Esophagus squamous epithelium (tissue), 5 donors: ENCODE measurements at places on chromosomes 11 and 22.

GRCh38 chr11:111715142-111715816, 50.9 kb downstream of the PPP2R1B start:
- no peak for DNase-seq

DNA sequence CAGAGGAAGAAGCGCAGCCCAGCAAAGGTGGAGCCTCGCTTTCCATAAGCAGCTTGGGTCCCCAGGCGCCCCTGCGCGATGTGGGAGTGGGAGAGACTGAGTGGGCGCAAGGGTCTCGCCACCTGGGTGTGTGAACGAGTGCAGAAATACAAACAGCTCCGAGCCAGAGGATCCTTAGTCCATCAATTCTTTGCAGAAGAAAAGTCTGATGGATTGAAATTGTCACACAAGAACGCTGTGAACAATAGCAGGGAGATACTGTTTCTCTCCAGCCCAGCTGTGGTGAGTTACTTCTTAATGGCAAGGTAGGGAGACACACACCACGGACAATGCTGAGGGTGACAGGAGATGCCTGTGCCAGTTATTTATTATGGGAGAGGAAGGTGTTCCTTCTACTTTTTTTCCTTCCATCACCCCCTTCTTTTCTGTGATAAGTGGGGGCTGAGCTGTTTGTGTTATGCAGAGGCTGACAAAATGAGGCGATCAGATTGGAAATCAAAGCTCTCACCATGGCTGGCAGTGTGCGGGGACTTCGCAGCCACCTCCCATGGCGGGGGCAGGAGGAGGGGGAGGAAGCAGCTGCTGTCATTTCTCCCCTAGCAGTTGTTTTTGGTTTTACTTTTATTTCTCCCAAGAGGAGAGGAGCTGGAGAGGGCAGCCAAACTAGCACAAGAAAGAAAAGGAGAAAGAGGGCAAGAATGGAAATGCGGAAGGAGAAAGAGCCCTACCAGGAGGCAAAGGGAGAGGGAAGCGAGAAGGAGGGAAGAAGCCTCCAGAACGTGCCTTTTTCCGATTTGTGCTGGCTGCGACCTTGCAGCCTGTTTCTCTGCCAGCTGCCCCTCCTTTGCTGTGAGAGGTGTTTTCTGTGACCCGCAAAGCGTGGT, 755.8 kb downstream of the NTM start:
- DNase-seq, result no peak

- DNase-seq, result no peak
These were observed 46.5 kb upstream of the THY1 start for GRCh38 chr11:119469506-119469905.

DNA sequence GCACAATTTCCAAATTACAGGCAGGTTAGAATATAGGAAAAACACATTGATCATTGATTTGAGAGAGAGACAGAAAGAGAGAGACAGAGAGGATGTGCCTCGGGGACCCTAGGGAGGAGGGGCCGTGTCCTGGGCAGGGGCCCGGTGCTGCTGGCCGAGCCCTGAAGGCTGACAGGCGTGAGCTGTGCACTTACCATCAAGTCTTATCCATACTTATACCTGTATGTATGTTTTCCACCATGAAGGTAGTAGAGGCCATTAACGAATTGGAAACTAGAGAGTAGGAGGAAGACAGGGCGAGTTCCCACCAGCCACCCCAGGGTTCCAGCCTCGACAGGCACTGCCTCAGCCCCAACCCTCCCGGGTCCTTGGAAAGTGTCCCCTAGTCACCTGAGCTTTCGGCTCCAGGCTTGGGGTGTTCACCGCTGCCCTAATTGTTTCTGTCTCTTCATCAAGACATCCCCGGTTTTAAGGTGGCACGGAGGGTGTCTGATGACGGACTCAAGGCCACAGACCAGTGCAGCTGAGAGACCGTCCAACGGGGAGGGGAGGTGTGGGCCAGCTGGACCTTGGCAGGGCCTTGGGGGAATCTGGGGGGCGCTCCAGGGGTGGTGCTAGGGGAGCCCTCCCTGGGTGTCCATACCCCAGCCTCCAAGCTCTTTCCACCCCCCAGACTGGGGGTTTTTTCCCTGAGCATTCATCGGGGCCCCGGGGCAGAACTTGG, 431.3 kb downstream of the TBC1D22A start:
- no peak for DNase-seq

GRCh38 chr11:66363805-66364535, 7.6 kb downstream of the SLC29A2 start:
- no peak for DNase-seq

DNA sequence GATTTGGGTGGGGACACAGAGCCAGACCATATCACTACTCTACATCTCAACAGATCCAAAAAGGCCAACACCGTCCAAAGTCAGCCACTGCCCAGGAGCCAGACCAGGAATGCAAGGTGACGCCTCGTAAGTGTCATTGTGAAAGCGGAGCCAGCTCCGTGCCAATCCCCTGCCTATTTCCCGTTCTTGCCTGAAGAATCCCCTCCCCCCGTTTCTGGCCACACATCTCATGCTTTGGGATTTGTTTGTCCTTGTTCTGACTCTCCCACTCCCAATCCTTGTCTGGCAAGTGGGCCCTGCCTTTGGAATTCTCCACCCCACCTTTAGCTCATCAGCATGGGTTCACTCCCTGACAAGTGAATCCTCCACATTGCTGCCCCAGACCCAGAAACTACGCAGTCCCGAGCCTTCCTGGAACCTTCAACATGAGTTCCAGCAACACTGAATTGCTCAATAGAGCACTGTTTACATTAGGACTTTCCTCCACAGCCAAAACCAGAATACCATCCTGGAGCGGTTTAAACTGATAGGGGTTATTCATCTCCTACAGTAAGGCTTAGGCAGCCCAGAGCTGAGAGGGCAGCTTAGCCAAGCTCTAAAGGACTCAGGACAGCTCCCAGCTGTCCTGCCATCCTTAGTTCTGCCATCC, 6.0 kb upstream of the SLC35C1 start:
- no peak for DNase-seq

DNA sequence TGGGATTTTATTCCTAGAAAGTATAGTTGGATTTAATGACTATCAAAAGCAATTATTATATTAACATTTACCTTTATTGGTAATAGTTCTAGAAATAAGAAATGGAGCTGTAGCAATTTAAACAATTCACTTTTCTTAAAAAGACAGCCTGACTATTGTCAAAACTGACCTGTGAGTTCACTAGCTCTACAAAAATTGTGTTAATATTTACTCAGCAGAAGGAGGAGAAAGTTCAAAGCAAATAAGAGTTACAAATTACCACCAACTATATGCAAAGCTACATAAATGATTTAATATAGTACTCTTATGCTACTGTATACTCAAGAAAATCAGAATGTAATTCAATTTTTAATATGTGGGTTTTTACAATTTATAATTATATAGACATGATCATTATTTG, 310.0 kb downstream of the DCDC1 start:
- DNase-seq, result no peak

DNA sequence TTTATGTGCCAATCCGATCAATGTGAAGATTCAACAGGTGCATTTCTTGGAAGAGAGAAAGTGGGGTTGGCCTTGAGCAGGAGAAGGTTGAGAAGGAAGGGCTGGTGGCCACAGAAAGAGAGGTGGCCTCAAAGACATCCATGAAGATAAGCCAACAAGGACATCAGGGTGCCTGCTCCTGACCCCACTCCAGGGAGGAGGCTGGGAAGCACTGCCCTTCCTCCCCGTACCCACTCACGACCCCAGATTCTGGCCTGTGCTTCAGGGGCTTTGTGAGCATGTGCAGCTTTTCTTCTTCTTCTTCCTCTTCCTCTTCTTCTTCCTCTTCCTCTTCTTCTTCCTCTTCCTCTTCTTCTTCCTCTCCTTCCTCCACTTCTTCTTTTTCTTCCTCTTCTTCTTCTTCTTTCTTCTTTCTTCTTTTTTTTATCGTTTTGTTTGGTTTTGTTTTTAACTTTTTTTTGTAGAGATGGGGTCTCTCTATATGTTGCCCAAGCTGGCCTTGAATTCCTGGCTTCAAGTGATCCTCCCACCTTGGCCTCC, 30.3 kb downstream of the DKK3 start:
- DNase-seq, result no peak
